Inflammatory macrophage (primary cell): ENCODE measurements at places on chromosomes 16 and 17.

- DNase-seq, result no peak
Observed at GRCh38 chr16:15961060-15961511, 11.7 kb downstream of the ABCC1 start.

GRCh38 chr16:4509420-4509819 lies 29.2 kb downstream of the CDIP1 start:
- DNase-seq, result no peak

- no peak for DNase-seq
Observed at GRCh38 chr17:16919663-16920627, 52.0 kb downstream of the TNFRSF13B start.

GRCh38 chr16:4319454-4320421 lies 3.9 kb downstream of the GLIS2 start:
- no peak for DNase-seq

GRCh38 chr17:76191896-76192295 lies 48.4 kb downstream of the RNF157 start:
- DNase-seq, result no peak

DNA sequence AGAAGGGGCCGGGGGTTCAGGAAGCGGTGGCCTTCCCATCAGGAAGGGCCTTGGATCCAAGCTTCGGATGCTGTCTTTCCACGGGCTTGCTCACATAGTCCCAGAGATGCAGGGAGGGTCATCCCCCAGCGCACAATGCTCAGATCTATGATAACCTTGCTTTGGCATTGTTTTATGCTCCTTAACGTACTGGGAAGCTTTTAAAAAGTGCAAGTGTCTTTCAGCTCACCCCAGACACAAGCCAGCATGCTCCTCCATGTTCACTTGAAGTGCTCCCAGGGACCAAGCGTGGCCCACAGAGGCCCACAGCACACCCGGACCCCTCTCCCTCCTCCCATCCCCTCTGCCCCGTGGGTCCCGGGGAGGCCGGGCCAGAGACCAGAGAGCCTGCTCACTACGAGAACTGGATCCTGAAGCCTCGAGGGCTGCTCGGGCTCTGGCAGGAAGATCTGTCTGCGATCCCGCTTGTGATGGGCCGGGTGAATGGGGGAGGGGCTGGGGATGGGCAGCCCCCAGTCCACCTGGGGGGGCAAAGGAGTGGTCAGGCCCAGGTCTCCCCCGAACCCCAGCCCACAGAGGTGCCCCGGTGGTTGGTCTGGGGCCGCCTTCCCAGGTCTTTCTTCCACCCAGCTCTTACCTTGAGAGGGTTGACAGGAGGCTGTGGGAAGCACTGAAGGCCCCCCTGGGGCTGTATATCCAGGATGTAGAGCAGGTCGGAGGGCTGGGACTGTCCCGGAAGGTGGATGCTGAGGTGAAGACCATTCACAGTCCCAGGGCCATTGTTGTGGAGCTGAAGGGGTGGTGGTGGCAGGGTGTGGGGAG lies 11.8 kb upstream of the FAM171A2 start:
- DNase-seq, result no peak

GRCh38 chr16:31217136-31217530 lies 198 bp upstream of the PYDC1 start:
- DNase-seq, result no peak
